ENCODE measurements at places on chromosomes 7 and 10.

DNA sequence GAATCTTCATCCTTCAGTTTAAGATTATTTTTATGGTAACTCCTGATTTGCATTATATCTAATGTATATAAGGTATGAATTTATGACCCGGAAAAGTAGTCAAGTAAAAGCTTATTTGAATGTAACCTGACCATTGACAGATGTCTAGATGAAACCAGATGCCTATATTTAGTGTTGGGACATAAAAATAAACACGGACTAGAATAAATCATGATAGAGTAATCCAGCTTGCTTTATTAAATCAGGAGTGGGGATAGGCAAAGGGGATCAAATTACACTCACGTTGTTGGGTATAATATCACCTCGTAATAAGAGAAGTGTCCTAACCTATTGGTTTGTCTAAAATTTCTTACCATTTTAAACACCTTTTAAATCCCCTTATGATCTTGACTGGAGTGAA lies 244.6 kb downstream of the AGMO start:
- H3K4me3 ChIP-seq = no peak overlapping the region
- H3K4me1 ChIP-seq = no peaks in the 10 kb centered on the region
- no peaks in the 10 kb centered on the region for H3K27me3 ChIP-seq
- DNase-seq = no peak
- H3K27ac ChIP-seq = no peak overlapping the region
- no peaks in the 10 kb centered on the region for H3K36me3 ChIP-seq

GRCh38 chr10:126969310-126969709 lies 64.1 kb downstream of the DOCK1 start:
- DNase-seq = no peak
- no peak overlapping the region for H3K4me3 ChIP-seq
- H3K4me1 ChIP-seq = no peaks in the 10 kb centered on the region
- H3K27ac ChIP-seq = no peak overlapping the region
- no peaks in the 10 kb centered on the region for H3K27me3 ChIP-seq

DNA sequence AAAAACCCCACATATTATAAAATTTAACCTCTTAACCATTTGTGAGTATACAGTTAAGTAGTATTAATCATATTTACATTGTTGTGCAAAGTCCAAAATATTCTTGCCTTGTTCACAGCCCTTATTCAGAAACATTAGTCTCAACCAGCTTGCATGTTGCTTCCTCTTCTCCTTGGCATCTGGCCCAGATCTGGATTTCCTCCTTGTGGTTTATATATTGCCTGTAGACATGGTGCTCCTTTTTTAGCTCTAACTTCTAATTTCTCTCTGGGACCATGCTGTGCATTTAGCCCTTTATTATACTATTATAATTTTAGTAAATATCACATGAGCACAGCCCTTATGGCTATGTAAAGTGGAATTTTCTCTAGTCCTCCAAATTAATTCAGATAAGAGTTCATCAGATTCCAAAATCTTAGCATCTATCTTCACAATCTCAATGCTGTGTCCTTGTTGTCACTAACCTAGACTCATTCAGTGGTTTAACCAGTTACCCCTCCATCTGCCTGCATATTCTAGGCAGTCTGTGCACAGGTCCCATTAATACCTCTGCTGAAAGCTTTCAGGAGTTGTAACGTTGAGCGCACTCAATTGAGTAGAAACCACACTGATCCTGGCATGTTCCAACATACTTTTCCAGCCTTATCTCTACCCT lies 7.9 kb downstream of the CPED1 start:
- peaks cover 15% of the 10 kb centered on the region for H3K4me1 ChIP-seq
- H3K36me3 ChIP-seq = no peaks in the 10 kb centered on the region
- no peak overlapping the region for H3K27ac ChIP-seq
- H3K4me3 ChIP-seq = no peak overlapping the region

DNA sequence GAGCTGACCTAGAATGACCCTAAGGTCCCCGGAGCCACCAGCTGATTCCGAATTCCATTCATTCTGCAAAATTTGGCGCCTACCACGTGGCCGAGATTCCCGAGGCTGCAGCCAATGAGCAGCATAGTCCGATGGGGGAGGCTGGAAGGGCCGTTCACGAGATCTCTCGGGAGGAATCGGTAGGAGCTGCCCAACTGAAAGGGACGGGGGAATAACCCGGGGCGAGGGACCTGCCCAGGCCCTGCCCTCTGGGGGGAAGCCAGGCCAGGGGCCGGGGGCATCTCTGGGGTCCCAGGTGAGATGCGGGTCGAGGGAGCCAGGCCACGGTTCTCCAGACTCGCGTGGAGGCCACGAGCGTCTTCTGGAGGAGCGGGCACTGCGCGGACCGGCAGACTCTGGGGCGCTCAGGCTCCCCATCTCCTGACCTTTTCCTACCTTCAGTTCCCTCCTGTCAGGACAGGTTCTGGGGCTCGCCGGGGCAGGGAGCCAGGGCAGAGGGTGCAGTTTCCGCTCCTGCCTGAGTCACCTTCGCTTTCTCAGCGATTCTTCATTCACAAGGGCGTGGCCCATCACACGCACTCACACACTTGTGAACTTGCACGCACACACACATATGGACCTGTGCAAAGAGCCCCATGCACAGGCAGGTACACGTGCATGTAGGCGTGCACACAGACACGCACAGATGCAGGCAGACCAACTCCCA lies 173.4 kb downstream of the RNF216 start:
- DNase-seq = no peak
- H3K27ac ChIP-seq = no peak overlapping the region
- H3K4me3 ChIP-seq = no peak overlapping the region
- H3K27me3 ChIP-seq = no peaks in the 10 kb centered on the region

DNA sequence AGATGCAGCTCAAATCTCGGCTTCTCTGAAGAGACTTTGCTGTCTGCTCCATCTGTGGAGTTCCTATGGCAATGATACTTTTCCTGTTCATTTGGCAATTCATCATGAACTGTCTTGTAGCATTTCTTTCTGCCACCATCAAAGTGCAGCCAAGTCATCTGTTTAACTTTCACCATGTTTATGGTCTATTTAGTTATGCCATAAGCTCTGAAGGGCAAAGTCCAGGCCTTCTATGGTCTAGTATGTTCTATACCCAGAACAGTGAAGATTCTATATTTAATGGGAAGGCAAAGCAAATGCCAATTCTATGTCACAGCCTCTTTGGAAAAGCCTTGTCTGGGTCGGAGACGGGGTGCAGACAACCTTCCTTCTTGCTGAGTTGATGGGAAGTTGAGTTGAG lies 472.6 kb downstream of the PLXNA4 start:
- H3K4me3 ChIP-seq = no peak overlapping the region
- no peak for DNase-seq
- H3K27me3 ChIP-seq = peaks cover 6% of the 10 kb centered on the region
- H3K27ac ChIP-seq = no peak overlapping the region
